ENCODE measurements at places on chromosomes 12 and 14.
A peak's percentile ranks its signal among the peaks of the same experiment; 100 is the strongest.

DNA sequence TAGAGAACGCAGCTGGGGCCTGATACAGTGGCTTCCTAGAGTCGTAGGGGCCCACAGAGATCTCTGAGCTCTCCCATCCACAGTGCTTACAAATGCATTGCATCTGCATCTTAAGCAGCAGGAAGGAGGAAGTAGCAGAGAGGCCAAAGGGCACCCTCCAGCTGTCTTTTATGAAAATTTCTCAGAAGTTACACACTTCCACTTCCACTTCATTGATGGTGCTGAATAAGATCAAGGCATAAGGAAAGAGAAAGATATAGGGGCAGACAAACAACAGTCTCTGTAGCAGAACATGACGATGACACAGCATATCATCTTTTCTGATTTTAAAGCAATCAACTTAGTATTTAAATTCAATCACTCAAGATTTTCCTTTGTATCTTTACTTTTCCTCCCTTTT is 51.6 kb upstream of the ABCC9 start:
- DNase-seq = peak; percentile 9

DNA sequence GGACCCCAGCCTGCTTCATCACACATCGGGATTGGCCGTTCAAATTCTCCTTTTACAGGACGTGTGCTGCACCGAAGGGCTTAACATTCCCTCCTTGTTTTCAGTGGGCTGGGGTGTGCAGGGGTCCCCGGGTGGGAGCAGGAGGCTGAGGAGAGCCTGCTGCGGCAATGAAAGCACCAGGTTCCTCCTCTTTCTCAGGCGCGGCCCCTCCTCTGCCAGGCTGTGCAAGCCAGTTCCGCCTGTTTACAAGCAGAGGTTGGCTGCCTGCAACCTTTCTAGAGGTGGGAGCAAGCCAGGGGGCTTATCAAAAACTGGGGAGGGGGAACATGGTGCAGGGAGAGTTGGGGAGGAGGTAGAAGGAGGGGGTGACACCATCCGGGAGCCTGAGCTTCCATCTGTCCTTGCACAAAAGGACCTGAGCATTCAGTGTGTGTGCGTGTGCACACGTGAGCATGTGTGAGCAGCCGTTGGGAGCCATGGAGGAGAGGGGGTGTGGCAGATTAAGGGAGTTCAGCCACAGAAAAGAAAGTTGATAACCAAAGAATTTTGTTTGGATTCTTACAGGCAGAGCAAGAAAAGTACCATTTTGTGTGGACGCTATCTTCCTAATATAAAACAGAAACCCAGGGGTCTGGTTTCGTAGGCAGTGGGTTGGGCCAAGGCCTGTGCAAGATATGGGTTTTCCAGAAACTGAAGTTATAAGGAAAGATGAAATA is 108.8 kb upstream of the RFLNA start:
- DNase-seq = no peak

- DNase-seq = no peak
Measured at GRCh38 chr12:124561231-124561630, 6.2 kb downstream of the NCOR2 start.

- DNase-seq = peak; percentile 87
Measured at GRCh38 chr12:10212739-10213131, at the start of gene GABARAPL1. GABARAPL1 (plus strand) TSS chr12:10212877; CDS start chr12:10213130, 253 bp downstream.

DNA sequence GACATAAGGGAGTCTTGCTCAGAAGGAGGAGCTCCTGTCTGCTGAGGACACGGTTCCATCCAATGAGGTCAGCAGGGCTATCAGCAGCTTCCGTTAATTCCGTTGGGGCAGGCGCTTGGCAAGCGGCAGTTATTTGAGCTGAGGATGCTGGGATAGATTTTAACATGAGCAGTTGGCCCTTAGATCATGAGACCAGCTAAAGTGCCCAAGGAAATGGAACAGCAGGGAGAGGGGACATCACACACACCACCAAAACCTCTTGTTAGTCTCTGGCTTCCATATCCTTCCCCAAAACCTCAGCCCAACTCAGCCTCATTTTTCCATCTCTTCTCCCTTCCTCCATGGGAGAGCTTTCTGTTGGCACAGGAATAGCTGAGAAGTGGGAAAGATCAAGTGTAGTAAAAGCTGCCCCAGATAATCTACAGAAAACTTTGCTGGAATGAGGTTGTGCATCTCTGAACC is 138.7 kb upstream of the PZP start:
- no peak for DNase-seq

DNA sequence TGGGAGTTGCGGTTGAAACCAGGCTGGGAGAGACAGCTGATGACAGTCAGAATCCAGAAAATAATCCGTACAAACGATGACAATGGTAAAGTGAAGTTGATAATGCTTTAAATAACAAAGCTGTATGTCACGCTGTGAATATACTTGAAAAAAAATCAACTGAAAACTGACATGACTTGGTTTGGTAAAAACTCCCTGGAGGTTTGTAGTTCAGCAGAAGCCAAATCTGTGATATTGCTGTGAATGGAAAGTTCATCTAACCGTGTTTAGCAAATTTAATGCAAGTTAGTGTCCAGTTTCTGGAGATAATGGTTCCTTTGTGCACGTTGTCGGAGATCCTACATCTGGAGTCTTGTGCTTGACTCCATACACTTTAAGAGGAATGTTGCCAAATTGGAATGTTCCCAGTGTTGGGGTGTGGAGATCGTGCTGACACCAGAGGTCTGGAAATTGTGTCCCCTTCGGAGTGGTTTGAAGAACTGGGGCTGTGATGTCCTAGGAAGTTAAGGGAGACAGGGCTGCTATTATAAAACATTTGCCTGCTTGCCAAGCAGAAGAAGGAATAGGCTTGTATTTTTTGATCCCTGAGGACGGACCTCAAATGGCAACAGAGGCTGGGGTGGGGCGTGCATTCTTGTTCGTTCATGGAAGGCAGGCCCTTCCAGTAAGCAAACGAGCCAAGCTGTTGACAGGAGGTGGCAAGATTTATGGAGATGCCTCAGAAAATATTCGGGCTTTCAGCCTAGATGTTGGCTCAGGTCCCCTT is 30.6 kb downstream of the PPFIBP1 start:
- peak; percentile 78 for DNase-seq

- DNase-seq = peak; percentile 68
Measured at GRCh38 chr12:44286336-44286735, 450.5 kb downstream of the TMEM117 start.

GRCh38 chr12:7079826-7080125 is 12.5 kb downstream of the C1R start:
- DNase-seq = no peak

DNA sequence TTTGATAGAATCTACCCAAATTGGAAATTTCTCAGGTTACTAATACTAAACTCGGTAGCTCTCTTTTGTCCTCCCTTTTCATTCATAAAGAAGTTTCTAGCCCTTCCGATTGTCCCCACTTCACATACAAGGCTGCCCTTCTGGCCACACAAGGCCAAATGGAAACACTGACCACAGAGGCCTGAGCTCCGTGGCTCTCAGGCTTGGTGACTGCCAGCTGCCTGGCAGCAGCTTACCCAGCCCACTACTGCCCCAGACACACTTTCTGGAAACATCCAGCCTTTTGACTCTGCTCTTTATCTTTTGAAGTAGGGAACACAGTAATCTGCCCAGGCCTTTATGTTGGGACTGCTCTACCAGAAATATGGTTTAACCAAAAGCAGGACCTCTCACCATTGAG is 167.2 kb downstream of the GCH1 start:
- no peak for DNase-seq

DNA sequence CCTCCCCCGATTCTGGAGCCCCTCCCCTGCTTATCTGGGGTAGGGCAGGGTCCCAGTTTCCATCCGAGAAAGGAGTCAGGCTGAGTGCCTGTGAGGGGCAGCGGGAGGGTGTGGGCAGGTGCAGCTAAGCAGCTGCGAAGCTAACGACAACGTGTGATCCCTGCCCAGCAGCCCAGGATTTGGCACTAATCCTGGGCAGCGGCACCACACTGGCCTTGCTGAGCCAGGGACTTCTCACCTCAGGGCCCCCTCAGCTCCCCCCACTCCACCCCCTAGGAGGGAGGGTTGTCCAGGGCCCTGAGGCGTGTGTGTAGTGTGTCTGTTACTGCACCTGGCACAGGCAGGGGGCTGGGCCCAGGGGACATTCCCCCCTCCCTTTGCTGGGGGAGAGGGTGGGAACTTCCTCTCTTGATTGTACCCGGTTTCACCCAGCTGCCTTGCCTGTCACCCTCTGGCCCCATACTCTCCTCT is 1.8 kb downstream of the SMIM41 start:
- DNase-seq = peak; percentile 37

DNA sequence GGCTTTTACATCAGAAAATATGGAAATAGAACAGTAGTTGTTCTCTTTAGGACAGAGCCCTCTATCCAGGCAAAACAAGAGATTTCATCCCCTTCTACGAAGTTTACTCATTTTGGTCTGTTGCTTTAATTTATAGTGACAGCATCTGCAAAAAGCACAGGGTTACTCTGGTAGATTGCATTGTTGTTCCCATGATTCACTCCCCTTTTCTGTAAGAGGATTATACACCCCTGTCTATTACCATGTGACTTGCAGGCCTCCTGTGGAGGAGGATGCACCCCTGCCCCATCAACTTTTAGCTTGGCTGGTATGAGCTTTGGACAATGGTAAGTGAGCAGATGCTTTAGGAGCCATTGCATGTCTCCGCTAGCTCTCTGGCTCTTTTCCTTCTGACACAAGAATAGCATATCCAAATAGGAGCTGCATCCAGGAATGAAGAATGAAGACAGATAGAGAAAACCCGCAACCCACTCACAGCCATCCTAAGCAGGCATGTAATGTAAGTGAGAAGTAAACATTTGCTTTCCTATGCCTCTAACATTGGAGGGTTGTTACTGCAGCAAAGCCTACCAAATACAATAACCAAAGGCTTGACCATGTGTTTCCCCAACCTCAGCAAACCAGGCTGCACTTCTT is 304.2 kb downstream of the AKAP6 start:
- DNase-seq = peak; percentile 43

DNA sequence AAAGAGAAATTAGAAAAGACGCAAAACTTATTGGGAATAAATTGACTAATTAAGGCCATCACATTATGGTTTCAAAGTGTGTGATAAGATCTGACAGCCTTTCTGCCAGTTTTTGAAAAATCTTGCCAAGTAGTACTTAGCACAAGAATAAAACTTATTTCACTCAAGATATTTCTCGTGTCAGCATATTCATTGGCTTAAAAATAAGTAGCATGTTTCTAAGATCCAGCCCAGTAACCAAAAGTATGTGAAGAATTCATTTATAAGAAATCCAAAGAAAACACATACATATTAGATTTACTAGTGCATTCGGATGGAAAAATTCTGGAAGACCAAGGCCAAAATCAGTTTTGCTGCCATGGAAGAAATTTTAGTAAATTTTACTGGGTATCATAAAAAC is 1135.0 kb downstream of the GALC start:
- DNase-seq = no peak

GRCh38 chr12:22209422-22209821 is 125.1 kb downstream of the ST8SIA1 start:
- no peak for DNase-seq

DNA sequence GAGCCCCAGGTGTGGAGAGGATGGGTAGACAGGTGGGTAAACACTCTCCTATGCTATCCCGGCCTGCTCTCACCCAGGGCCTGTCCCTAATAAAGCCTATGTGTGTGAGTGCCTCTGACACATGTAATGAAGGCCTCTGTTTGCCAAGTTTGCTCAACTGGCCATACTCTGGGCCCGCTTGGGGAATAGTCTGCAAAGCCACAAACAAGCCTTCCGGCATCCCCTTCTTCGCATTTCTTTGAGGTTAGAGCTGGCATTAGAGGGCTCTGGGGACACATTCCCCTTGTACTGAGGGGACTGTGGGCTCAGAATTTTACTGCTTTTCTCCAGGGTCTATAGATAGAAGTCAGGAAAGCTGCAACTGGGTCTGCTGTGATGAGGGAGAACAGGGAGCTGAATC is 240.5 kb downstream of the C12orf75 start:
- DNase-seq = no peak

- no peak for DNase-seq
Measured at GRCh38 chr12:28086521-28087155, 103.6 kb upstream of the CCDC91 start.

- DNase-seq = no peak
Measured at GRCh38 chr14:52724360-52724644, 5.7 kb upstream of the STYX start.

DNA sequence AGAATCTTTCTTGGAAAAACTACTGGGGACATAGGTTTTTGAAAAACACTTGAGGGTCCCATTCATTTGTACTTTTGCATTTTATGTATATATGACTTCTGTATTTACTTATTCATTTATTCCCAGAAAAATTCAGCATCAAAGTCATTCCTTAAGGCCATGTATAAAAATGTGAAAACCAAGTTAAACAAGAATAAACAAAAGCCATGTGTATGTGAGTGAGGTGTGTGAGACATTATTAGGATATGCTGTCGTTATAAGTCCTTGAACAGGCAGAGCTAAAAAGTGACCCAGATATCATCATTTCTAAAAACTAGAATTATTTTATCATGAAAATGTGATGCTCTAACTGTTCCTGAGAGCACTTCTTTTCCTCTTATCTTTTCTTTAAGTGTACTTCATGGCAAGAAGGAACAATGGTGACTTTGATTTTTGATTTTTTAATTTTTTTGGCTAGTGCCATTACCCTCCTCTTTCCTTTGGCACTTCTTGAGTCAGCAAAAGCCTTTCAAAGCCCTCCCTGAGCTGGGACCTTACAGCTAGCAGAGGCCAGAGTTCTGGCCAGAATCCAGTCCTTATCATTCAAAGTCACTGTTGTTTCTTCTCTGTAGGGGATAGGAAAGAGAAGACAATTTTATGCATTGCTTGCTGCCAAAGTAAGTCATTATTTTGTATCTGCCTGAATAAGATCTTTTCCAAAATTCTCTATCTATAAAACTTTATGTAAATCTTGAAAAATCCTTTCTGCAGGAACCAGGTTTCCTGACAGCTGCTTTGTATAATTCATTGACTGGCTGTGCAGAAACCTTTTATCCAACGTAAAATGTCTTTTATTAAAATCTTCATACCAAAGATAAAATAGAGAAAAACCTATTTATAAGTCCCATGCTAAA is 419.7 kb upstream of the PRICKLE1 start:
- no peak for DNase-seq

- peak; percentile 38 for DNase-seq
Measured at GRCh38 chr12:23760495-23760894, 189.0 kb downstream of the SOX5 start.

DNA sequence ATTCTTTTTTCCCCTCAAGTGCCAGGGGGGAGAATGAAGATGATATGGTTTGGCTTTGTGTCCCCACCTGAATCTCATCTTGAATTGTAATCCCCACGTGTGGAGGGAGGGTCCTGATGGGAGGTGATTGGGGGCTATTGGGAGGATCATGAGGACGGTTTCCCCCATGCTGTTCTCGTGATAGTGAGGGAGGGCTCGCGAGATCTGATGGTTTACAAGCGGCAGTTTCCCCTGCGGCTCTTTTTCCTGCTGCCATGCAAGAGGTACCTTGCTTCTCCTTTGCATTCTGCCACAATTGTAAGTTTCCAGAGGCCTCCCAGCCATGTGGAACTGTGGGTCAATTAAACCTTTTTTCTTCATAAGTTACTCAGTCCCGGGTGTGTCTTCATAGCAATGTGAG is 173.7 kb downstream of the CAND1 start:
- DNase-seq = peak; percentile 40

DNA sequence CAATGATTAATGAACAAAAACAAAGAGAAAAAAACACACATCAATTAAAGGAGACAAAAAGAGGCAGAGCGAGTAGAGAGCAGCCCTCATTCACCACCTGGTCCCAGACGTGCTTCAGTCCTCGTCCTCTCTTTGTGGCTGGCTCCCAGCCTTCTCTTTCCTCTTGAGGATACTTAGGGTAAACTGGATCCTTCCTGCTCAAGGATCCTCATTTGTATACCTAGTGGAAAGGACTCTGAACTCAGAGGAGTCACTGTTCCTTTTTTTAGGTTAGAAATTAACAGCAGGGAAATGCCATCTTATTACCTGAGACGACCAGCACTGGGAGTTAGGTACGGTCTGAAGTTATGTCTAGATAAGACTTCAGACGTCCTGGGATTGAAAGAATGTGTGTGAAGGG is 9.7 kb downstream of the MLEC start:
- DNase-seq = no peak
